Transverse colon (tissue), 4 donors: ENCODE measurements at places on chromosomes 7 and 10.

- peak; percentile 60 for DNase-seq
Observed at GRCh38 chr10:77163670-77164348, 473.8 kb downstream of the KCNMA1 start.

GRCh38 chr10:12635127-12635541 is 285.8 kb downstream of the CAMK1D start:
- DNase-seq = no peak

DNA sequence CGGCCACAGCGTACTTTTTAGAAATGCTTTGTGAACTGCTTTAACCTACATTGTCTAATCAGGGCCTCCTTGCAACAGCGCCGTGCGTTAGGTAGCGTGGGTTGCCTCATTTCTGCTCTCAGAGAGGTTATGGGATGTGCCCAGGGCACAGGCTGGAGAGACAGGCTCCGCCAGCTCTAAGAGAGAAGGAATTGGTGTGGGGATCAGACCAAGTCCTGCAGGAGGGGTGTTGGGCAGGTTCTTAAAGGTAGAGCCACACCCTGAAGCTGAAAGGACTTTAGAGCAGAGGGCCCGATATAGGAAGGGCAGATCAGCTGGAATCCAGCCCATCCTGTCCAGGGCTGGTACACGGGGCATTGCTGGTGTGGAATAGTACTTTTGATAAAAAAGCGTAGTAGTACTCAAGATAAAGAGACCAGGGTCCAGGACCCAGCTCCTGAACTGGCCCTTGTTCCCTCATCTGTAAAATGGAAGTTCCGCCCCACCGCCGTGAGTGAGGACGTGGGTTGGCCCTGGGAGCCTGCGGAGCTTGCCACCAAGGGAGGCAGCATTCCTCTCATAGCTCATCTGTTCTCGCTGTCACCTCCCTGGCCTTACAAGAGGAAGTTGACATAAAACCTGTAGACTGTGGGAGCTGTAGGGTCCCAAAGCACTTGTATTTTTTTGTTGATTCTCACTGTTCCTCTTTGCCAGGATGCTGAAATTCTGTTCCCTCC is 37.2 kb downstream of the TMEM120A start:
- peak; percentile 83 for DNase-seq

DNA sequence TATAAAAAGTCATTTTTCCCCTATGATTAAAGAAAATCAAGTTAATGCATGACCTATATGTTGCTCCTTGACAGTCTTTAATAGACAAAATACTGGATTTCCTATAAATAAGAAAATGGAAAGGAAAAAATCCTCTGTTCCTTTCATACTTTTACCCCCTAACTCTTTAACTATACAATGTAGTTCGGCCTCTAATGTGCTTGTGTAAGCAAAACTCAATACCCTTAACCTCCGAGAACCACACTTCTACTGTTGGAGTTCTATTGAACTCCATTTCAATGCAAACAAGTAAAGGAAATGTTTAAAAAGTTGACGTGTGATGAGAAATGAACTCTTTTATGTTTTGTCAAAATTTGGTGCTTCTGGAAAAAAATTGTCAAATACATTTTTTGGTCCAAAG is 36.0 kb downstream of the HDAC9 start:
- DNase-seq = no peak

- no peak for DNase-seq
Observed at GRCh38 chr7:109782806-109783205, 1213.1 kb downstream of the DNAJB9 start.

GRCh38 chr10:4131407-4132215 is 346.6 kb upstream of the KLF6 start:
- no peak for DNase-seq
